ENCODE measurements at places on chromosomes 2 and 18. TPM values are rescaled to one million over a fixed set of nuclear protein-coding genes. Genes with fewer than 3 reads are reported as not detected.

The C2orf81 gene
- total RNA-seq, result 1.6 TPM

The CKAP2L gene
- 20.7 TPM for total RNA-seq

The LYG2 gene
- not detected for total RNA-seq

The NOL4 gene
- not detected for total RNA-seq

The NYAP2 gene
- not detected for total RNA-seq

The NDC80 gene
- 26.0 TPM for total RNA-seq

The MLPH gene
- total RNA-seq, result 201 TPM

The GREB1 gene
- 0.62 TPM for total RNA-seq

The AGBL5 gene
- 14.1 TPM for total RNA-seq

The PROKR1 gene
- 0.12 TPM for total RNA-seq

The RTKN gene
- total RNA-seq, result 138 TPM

The GALNT13 gene
- 2.6 TPM for total RNA-seq

The COL6A3 gene
- 53.4 TPM for total RNA-seq

The AMER3 gene
- total RNA-seq, result not detected

The DNAH6 gene
- total RNA-seq, result not detected
